ENCODE measurements at places on chromosomes 5 and 9.

DNA sequence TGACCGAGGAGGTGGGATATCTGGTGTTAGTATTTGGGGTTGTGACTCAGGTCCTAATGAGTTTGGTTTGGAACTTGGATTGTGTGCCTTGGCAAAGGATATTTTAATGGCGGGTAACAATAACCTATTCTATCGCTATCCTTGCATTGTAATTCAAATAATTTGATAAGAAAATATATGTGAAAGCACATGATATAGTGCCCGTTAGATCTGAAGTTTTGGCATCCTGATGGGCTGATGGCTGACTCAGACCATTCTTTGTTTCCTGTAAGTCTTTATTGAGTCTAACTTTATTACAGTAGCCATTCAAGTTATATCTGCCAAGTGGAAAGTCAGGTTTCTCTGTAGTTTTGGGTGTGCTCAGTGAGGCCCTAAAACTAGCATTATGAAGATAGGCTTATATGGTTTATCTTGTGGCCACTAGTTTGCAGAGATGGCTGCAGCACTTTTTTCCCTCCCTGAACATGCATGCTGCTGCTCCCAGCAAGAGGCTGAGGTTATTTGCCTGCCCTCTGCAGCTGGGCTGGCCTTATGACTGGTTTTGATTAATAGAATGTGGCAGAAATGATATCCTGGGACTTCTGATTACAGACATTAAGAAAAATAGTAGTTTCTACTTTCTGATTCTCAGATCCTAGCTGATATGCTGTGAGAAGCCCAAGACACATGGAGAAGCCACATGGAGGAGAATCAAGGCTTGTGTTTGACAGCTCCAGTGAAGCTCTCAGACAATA, 46.6 kb downstream of the CFAP95 start:
- DNase-seq = no peak

GRCh38 chr5:74866596-74867162, 492 bp upstream of the FAM169A start:
- DNase-seq = no peak

- no peak for DNase-seq
Measured at GRCh38 chr5:141392429-141393198, at the start of gene PCDHGA8. TSS of gene PCDHGA8 (plus strand) at chr5:141392633. CDS start at chr5:141392814, 181 bp downstream.

DNA sequence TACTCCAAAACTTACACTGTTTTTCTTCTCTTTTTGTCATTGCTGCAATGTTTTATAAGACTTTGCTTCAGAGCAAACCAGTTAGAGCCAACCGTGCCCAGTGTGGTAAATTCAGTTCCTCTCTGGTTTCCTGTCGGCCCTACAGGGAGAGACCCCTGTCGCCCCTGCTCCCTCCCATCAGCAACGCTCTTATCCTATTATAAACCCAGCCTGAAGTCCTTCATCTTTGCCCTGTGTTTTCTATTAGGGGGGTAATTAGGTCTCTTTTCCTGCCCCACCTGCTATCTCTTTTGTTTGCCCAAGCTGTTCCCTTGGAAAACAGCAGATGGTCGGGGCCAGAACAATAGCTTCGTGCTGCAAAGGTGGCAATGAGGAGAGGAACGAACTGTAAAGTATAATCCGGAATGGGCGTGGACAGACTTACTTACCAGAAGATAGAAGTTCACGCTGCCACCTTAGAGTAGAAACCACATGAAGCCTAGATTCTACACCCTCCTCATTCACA, 21.4 kb upstream of the OTULINL start:
- peak; percentile 8 for DNase-seq

DNA sequence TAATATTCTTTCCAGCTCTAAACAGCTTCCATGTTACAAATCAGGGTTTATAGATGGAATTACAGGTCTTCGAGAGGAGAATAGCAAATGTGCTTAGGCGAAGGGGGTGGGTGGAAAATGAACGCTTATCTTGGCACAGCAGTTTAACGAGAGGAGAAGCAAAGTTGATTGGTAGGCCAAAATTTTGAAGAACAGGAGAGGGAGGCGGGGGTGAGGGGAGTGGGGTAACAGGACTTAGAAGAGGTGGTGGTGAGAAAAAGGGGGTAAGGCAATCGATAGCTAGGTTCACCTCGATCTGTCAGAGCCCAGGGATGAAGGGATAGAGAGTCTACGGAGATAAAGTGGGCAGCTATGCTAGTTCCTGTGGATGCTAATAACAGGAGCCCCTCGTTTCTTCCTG, 764 bp downstream of the ANKRA2 start:
- peak; percentile 12 for DNase-seq

DNA sequence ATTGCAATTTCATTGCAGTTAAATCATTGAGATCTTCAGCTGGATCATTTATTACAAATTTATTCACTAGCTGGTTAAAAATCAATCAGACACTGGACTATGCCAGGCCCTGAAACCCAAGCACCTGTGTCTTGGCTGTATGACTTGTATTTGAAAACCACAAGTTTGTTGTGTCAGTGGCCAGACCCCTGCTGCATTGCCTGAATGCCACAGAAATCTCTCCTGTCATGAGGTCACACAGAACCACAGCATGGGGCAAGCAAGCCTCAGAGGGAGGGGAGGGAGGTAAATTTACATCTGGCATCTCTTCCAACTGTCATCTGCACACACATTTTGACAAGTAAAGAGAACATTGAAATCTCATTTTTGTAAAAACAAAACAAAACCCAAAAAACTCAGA, 90.0 kb downstream of the ARRDC3 start:
- no peak for DNase-seq

DNA sequence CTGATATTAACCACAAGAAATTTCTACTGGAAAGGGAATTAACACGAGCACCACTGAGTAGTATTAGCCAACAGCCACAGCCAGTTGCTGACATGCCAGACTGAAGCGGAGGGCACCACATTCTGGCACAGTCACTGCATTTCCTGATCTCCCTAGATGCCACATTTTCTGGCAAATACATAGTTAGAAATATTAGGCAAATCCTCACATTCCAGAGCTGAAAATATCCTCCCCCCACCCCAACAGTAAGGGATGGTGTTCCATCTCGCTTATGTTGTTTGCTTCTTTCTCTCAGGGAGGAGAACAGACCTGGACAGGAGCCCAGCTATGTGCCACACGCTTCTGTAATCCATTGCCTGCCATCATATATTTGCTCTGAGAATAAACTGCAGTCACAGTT, 32.8 kb upstream of the MCTP1 start:
- no peak for DNase-seq

- no peak for DNase-seq
Measured at GRCh38 chr5:2320611-2321010, 430.9 kb downstream of the IRX2 start.

DNA sequence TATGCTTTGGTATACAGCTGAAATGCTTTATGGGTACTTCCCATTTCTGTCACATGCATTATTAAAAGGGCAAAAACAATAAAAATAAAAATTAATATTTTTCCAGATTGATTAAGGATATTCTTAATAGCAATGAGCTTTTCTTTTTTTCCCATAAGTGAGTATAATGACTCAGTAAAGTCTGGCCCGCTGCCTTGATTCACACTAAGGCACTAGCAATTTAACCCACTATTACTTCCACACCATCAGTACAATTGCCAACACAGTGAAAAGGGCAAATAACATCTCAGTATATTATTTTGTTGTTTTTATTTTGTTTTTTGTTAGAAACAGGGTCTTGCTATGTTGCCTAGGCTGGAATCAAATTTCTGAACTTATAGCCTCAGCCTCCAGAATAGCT, 150.1 kb downstream of the RNF180 start:
- no peak for DNase-seq

GRCh38 chr9:18608371-18608770, 134.4 kb downstream of the ADAMTSL1 start:
- no peak for DNase-seq
